ENCODE measurements at places on chromosomes 7 and 10.

DNA sequence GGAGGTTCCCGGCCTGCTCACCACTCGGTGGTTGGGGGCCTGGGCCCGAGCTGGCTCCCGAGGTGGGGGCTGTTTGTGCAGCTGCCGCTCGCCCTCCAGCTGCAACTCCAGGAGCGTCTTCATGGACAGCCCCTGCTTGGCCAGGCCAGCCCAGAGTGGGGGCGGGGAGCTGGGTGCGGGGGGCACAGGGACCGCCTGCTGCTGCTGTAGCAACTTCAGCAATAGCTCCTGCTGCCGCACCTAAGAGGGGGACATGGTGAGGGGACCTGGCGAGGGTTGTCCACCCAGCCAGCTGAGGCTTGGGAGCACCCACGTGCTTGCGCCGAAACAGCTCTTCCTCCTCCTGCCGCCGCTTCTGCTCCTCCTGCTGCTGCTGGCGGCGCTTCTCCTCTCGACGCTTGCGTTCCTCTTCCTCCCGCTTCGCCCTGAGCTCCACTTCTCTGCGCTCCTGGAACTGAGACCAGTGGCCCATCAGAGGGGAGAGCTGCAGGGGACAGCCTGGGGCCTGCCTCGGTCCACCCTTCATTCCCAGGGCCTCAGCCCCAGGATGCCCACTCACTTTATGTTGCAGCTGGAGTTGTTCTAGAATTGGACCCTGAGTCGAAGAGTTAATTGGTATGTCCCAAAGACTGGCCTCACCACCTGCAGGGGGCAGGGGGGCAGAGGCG, 9.6 kb downstream of the GNB2 start:
- DNase-seq: no peak

GRCh38 chr7:40551685-40552576, 417.1 kb downstream of the SUGCT start:
- DNase-seq: no peak

GRCh38 chr7:56077681-56078080, 13.6 kb downstream of the SUMF2 start:
- DNase-seq: no peak

DNA sequence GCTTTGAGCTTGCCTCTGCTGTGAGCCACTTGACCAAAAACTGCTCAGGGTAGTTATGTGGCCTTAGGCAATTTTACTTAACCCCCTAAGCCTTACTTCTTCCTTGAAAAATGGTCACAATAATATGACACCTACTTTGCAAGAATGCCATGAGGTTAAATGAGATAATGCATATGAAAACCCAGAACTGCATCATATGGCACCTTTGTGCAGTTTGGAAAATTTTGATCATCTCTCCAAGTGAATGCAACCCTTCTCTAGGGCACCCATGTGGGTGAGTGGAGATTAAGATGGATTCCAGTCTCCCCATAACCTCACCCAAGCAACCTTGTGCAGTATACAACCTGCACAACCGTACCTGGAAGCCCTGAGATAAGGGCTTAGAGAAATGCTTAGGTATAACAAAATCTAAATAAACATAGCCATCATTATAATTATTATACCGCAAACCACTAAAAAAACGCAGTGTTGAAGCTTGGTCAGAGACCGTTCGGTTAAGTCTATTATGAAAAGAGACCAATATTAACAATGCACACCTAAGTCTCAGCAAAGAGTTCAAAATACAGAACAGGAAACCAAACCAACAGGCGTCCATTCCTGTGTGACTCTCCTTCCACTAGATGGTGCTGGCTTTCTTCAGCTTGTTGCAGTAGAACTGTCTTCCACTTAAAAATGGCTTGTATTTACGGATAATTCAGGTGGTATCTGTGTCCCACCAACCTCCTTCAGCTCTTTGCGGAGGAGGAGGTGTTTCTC, 21.0 kb upstream of the ASB15 start:
- DNase-seq: peak; percentile 42

DNA sequence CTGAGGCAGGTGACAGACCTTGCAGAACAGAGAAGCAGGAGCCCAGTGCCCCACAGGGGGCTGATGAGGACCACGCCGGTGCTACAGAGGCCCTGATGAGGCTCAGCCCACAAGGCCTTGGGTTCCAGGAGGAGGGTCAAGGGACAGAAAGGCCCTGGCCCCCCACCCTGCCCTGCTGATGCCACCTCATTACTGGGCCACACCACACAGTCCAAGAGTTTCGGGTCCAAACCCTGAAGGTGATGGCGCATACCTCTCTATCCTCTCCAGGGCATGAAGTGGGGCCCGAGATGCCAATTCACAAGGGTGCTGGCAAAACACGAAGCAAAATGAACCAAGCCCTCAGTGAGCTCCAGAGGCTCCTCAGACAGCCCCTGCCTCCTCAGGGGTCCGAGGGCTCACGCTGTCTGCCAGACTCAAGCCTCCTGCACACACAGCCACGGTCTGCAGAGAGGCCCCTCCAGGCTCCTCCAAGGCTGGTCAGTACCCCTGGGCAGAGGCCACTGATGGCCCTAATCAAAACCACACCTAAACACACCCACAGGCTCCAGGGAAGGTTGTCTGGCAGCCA, 32.3 kb downstream of the RASGEF1A start:
- DNase-seq: no peak

DNA sequence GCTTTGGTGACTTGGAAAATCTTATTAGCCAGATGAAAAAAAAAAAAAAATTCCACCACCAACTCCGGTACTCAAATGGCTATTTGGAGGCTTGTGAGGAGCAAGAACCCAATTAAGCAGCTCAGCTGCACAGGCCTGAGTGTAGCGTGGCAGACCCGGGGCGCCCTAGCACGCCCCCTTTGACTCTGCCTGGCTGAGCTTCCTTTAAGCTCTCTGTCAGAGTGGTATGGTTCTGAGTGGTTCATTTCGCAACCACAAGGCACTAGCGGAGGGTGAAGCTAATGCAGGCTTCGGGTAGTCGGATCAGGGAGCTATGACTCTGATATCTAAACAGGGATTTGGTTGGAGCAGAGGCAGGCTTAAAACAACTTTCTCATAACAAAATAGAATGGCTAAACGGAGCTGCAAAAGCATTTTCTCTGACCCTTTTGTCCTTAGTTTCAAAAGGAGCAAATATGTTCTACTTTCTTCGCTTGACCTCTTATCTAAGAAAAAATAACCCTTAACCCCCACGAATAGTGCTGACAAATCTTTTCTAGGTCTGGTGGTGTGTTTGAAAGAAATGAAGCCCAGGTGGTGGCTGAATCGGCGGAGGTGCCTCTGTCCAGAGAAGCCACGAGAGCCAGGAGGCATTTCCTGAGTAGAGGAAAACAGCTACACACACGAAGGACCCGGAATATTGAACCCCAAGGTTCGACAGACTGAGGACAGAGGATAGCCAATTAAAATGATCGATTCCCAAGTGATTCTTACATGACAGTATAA, 285.4 kb upstream of the GLI3 start:
- peak; percentile 5 for DNase-seq

- DNase-seq: peak; percentile 84
Measured at GRCh38 chr10:62924344-62924748, 108.2 kb upstream of the EGR2 start.

DNA sequence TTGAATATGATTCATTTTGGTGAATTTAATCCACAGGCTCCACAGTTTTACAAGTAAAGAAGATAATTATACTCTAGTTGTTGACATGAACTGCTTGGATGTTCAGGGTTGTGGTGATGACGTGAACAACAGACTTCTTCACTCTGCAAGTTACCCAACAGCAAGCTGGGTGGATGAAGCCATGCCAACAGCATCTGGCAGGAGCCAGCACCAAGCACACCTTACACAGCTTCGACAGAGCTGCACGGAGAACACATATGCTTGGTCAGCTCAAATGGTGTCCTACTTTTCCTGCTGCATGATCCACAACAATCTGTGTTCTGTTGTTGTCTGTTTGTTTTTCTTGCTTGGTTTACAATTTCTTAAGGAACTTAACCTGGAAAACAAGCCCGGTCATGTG, 9.8 kb downstream of the NOD1 start:
- no peak for DNase-seq

- no peak for DNase-seq
Measured at GRCh38 chr10:10849306-10849705, 168.4 kb upstream of the CELF2 start.

DNA sequence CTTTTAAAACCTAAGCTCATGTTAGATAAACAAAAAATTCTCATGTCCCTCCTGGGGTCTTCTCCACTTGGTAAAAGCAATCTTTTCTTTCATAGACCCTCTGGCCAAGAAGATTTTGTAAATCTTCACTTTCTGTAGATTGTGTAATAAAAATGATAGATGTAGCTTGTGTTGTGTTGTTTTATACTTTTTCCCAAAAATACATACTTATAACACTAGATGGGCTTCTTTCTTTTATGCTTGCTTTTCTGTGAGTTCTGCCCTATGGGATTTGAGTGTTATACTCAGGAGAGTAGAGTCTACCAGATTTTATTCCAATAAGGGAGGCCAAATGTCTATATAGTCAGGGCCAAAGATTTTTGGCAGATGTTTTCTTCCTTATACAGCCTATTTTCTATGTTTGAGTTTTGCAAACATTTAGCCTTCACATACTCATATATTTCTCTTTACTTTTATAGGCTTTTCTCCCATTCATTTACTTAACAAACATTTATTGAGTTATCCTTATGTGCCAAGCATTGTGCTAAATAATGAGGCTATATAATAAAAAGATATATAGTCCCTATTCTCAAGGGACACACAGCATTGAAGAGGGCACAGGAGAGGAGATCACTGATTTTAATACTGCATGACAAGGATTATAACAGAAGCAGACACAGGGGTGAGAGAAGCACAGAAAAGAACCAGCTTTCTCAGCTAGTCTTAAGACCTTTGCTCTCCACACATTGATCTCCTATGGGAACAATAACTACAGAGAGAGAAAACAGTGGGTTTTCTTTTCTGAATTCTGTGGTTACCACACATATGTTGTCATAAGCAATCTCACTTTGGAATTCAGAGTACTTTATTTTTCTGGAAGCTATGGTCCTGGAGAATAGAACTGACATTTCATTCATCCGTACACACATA, 58.0 kb upstream of the PNLIP start:
- no peak for DNase-seq

DNA sequence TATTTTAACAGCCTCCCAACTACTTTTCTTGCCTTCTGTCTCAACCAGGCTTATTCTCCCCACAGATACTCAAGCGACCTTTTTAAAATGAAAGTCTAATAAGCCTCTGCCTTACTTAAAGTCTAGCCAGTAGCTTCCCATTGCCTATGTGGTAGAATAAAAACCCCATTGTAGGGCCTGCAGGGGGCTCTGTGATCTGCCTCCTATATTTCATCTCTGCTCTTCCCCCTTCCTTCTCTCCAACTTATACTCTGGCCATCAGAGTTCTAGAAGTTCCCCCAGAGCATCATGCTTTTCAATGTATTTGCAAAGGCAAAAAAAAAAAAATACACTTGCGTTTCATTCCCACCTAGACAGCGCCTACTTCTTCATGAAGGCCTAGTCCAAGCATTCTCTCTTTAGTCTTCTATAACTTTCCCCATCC, 167.7 kb upstream of the ADO start:
- DNase-seq: no peak

DNA sequence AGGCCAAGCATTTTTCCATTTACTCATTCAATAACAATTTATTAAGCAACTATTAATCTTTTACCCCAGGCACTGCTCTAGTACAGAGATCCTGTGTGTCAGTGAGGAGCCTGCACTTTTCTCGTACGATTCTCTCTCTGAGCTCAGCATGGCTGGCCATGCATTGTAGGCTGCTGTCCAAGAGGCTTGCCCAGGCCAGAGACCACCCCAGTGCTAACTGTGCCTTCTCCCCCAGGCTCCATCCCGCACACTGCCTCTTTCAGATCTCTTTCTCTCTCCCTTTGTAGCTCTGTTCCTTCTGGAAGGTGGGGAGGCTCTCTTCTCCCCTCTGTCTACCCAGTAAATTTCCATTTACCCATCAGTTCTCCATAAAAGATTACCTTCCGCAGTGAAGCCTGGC, 101.0 kb upstream of the IKZF1 start:
- DNase-seq: no peak

- DNase-seq: no peak
Measured at GRCh38 chr7:17123020-17123419, 175.4 kb upstream of the AHR start.

DNA sequence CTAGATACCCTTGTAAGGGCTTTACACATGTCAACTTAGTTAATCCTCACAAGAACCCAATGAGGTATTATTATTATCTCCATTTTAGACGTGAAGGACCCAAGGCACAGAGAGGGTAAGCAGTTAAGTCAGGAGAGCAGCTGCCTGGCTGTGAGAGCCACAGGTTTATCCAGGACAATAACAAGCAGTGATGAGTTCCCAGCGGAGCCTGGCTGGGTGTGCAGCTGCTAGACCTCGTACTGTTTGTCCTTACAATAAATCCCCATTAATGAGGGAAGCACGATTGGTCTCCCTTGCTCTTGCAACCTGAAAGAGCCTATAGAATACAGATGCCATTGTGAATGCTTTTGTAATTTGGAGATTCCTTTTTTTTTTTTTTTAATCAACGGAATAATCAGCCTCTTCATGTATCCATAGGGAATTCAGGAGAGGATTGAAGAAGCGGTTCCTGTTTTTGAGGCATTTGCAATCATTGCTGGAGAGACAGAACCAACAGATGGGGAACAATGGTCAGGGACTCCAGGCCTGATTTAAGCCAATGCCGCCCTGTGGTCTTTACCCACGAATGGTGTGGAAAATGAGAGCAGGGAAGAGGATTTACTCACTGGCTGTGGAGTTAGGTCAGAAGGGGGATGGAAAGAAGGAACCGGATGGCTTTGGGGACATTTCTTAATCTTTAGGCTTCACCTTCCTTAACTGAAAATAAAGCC, 12.3 kb upstream of the ASB4 start:
- no peak for DNase-seq

DNA sequence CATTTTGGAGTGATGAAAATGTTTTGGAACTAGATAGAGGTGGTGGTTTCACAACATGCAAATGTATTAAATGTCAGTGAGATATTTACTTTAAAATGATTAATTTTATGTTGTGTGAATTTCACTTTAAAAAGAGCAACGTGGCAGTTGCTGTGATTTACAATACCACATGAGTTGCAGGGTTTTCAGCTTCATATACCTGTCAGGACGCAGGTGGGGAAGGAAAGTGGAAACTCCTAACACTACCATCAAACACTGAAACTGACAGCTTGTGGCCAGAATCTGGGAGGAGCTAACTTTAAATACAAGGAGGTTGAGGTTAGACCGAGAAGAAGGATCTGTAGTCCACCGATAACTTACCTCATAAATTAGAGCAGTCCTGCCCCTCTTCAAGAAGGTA, 168.9 kb upstream of the TMEM72 start:
- no peak for DNase-seq

DNA sequence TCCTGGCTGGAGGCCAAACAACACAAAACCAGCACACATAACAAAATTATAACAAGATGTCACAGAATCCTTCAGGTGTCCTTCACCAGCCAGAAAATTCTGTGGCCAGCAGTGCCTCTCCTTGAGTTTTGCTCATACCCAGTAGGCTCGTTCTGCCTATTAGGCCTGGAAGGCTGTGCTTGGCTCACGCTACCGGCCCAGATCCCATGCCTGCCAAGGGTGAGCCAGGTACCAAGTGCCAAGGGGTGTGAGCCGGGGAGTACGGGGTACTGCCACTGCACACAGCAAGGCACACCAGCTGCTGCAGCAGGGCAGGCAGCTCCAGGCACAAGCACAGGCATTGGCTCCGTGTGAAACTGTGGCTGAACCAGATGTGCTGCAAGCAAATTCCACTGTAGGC, 1562.0 kb downstream of the REEP3 start:
- DNase-seq: no peak

Data from ELF-1 (cell line).